Activated T-helper 1 cell treated with anti-CD3 and anti-CD28 coated beads, Interleukin-12 subunit alpha, Interleukin-12 subunit beta, Interleukin-2, Interleukin-4 antibody, amounts not matched to agents 30 ng/mL and 10 ng/mL and 1 ng/mL, durations not matched to agents 14 hours and 24 hours and 36 hours (primary cell): ENCODE measurements at places on chromosomes 4 and X. TPM values are rescaled to one million over a fixed set of nuclear protein-coding genes. Genes with fewer than 3 reads are reported as not detected.

DNA sequence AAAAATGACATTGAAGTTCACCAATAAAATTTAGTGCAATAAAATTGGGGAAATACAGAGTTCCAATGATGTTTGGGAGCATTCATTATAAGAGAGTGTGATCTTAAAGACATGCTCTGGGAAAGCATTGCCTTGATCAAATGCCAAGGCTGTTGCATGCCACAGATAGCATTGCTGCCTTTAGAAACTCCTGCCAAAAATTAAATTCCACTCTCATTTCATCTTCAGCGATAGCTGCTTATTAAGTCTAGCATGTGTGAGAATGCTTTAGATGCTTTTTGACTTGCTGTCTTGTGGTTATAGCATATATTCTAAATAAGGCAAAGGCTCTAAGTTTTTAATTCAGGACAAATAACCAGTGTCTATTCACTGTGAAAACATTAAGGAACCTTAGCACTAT lies 49.3 kb downstream of the NPNT start:
- H3K27ac ChIP-seq, result no peak overlapping the region
- peaks cover 3% of the 10 kb centered on the region for H3K27me3 ChIP-seq
- no peak overlapping the region for H3K4me3 ChIP-seq
- no peaks in the 10 kb centered on the region for H3K4me1 ChIP-seq

DNA sequence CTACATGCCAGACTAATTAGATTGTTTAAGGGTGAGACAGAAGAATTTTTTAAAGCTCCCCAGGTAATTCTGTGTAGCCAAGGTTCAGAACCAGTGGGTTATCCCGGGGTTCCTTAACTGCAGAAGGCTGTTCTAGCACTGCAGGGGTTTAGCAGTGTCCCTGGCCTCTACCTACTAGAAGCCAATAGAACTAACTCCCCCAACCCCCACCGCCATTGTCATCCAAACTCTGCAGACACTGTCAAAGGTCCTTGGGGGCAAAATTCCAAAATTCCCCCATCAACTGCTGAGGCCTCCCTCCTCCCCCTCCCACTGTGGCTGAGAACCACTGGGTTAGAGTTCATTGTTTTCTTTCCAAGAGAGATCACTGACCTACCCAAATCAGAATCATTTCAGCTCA lies 66.4 kb downstream of the MOSPD2 start:
- H3K4me3 ChIP-seq, result no peak overlapping the region
- H3K27me3 ChIP-seq, result peaks cover 4% of the 10 kb centered on the region
- DNase-seq, result no peak
- no peak overlapping the region for H3K27ac ChIP-seq

DNA sequence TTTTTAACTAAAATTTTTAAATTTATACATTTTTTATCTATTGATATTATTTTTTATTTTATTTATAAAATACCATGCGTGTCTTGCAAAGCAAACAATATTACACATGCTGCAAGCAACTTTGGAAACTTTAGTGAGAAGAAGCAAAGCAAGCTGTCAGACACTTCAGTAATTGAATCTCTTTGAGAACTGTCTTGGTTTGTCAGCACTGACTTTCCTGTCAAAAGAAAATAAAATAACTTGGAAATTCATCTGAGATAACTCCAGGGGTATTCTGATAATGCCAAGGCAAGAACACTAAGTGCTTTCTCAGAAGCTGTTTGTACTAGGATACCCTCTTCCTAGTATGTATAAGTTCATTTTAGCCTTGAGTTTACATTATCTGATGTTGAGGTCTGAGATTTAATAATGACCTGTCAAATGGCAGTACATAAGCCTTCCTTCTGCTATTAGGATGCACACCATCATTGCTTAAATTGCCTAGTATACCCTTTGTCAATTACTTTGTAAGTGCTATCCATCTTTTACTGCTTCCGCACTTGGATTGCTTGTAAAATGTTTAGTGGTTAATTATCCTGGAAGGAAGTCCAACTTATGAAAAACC lies 624.2 kb upstream of the AGA start:
- no peaks in the 10 kb centered on the region for H3K27me3 ChIP-seq
- no peak for DNase-seq
- H3K27ac ChIP-seq, result no peak overlapping the region
- H3K36me3 ChIP-seq, result no peaks in the 10 kb centered on the region

- no peak overlapping the region for H3K27ac ChIP-seq
- H3K27me3 ChIP-seq, result no peaks in the 10 kb centered on the region
- no peaks in the 10 kb centered on the region for H3K4me1 ChIP-seq
- no peak for DNase-seq
- H3K36me3 ChIP-seq, result no peaks in the 10 kb centered on the region
Observed at GRCh38 chr4:186844059-186844681, 120.5 kb upstream of the FAT1 start.

DNA sequence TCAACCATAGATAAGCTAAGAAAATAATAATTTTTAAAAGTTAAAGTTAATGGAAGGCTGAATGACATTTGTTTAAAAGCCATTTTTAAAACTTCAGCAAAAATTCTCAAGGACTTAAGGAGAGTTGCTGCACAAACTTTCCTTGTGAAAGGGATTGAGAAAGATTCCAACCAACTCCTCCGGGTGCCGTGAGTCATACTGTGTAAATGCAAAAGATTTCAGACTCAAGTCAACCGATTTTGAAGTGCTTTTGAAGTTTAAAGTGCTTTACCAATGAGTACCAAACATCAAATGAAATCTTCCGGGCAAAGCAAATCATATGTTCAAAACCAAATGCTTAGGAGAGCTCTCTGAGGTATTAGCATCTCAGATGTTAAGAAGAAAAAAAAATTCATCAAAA lies 31.4 kb downstream of the VCX2 start:
- H3K27me3 ChIP-seq, result no peaks in the 10 kb centered on the region
- H3K4me1 ChIP-seq, result no peaks in the 10 kb centered on the region
- H3K27ac ChIP-seq, result no peak overlapping the region
- H3K36me3 ChIP-seq, result no peaks in the 10 kb centered on the region
- no peak for DNase-seq

DNA sequence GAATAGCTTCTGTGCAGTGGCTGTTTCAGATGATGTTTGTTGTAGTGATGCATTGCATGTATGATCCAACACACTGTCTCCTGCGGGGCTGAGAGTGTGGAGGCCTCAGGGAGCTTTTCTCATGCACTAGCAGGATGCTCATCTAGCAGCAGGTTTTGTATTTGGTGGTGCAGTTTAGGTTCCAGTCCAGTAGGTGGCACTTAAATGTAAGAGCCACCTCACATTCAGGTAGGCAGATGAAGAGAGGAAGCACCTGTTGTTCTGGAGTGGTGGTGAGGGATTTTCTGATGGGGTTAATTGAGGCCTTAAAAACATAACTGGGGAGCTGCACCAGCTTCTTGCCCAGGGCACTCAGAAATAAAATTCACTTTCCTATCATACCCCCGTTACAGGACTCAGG lies 300.9 kb downstream of the SPIN4 start:
- H3K27ac ChIP-seq, result no peak overlapping the region
- H3K36me3 ChIP-seq, result no peaks in the 10 kb centered on the region
- DNase-seq, result no peak
- no peak overlapping the region for H3K4me3 ChIP-seq
- H3K27me3 ChIP-seq, result no peaks in the 10 kb centered on the region

GRCh38 chrX:666762-667720 lies 36.5 kb downstream of the SHOX start:
- H3K27ac ChIP-seq, result no peak overlapping the region
- H3K36me3 ChIP-seq, result no peaks in the 10 kb centered on the region
- no peaks in the 10 kb centered on the region for H3K27me3 ChIP-seq
- DNase-seq, result no peak

DNA sequence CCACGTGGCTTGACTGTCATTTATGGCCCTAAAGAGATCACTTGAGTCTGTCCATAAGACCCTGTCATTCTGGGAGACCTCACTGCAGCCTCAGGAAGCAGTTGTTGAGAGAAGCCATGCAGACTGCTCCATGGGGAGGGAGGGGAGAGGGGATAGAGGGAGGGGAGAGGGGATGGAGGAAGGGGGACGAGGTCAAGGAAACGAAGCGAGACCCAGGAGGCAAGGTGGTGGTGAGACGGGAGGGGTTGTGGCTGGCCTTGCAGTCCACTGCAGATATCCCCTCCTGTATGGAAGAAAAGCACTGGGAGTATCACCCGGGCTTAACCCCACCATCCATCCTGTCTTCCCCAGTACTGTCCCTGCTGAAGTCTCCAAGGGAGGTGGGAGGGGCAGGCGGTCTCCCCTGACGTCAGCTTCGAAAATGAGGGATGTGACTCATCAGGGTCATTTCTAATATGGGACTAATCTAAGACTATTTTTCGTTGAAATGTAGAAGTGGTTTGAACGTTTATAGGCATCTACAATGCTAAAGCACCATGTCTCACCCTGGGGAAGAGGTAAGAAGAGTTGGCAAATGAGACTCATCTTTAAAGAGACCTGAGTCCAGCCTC lies 5.6 kb downstream of the TMEM255A start:
- no peaks in the 10 kb centered on the region for H3K36me3 ChIP-seq
- peaks cover 30% of the 10 kb centered on the region for H3K27me3 ChIP-seq
- H3K27ac ChIP-seq, result no peak overlapping the region
- DNase-seq, result no peak

DNA sequence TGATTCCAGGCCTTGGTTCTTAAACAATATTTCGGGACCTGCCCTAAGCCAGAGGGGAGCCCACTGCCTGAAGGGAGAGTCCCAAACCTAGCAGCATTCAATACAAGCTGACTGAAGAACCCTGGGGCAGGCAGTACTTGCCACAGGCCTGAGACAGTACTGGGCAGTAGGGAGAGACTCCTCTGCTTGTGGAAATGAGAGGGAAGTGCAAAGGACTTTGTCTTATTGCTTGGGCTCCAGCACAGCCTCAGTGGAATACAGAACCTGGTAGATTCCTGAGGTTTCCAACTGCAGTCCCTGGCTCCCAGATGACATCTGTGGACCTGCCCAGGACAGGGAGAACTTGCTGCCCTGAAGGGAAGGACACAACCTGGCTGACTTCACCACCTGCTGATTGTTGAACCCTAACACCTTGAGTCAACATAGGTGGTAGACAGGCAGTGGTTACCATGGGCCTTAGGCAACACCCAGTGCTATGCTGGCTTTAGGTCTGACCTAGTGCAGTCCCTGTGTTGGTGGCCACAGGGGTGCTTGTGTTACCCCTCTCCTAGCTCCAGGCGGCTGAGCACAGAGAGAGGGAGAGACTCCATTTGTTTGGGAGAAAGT lies 20.3 kb upstream of the ABCG2 start:
- no peak overlapping the region for H3K27ac ChIP-seq
- peaks cover 3% of the 10 kb centered on the region for H3K27me3 ChIP-seq
- no peak for DNase-seq
- no peak overlapping the region for H3K4me3 ChIP-seq
- peaks cover 13% of the 10 kb centered on the region for H3K4me1 ChIP-seq

DNA sequence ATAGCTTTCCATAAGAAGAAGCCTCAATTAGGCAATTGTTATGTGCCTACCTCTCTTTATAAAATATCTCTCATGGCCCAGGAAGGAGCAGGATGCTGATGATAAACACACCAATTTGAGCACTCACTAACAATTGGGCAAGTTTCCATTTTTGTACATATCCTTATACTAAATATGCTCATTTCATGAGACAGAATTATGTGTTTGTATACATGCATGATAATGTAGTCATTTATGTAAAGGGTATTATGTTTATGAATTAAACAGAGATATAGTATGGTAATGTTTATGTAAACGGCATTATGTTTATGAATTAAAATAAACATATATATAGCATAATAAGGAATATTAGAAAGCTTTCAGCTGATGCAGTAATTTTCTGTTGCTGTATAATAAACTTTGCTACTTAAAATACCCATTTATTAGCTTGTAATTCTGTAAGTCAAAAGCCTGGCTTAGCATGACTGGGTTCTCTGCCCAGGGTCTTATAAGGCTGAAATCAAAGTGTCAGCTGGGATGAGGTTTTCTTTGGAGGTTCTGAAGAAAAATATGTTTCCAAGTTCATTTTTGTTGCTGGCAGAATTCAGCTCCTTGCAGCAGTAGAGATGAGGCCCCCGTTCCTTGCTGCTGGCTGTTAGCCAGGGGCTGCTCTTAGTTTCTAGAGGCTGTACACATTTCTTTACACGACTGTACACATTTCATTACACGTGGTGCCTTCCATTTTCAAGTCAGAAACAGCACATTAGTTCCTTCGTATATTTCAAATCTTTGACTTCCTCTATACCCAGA lies 89.0 kb downstream of the GLRA2 start:
- H3K27me3 ChIP-seq, result no peaks in the 10 kb centered on the region
- H3K4me1 ChIP-seq, result no peaks in the 10 kb centered on the region
- no peaks in the 10 kb centered on the region for H3K36me3 ChIP-seq
- no peak for DNase-seq

GRCh38 chr4:144650311-144651005 lies 4.5 kb downstream of the HHIP start:
- no peak overlapping the region for H3K27ac ChIP-seq
- H3K27me3 ChIP-seq, result peaks cover 35% of the 10 kb centered on the region
- peaks cover 23% of the 10 kb centered on the region for H3K4me1 ChIP-seq
- DNase-seq, result no peak

- no peaks in the 10 kb centered on the region for H3K27me3 ChIP-seq
- H3K4me3 ChIP-seq, result no peak overlapping the region
- peaks cover 1% of the 10 kb centered on the region for H3K36me3 ChIP-seq
- DNase-seq, result no peak
- H3K4me1 ChIP-seq, result no peaks in the 10 kb centered on the region
- no peak overlapping the region for H3K27ac ChIP-seq
Observed at GRCh38 chrX:54597728-54598127, 67.7 kb downstream of the GNL3L start.

DNA sequence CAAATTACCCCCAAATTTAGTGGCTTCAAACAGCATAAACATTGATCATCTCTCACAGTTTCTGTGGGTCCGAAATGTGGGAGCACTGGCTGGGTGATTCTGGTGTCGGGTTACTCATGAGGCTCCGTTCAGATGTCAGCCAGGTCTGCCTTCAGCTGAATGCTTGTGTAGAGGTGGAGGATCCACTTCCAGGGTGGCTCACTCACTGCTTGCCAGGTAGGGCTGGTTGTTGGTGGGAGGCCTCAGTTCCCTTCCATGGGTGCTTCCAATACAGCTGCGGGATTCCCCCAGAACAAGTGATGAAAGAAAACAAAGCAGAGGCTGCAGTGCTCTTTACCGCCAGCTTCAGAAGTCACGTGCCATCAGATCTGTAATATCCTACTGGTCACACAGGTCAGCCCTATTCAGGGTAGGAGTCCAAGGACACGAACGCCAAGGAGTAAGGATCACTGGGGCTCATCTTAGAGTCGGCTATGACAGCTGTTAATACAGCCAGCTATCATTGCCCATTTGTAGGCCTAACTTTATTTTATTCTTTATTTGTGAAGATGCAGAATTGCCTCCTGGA lies 1.1 kb upstream of the SMIM43 start:
- H3K27me3 ChIP-seq, result peaks cover 51% of the 10 kb centered on the region
- no peak for DNase-seq
- H3K36me3 ChIP-seq, result no peaks in the 10 kb centered on the region
- no peak overlapping the region for H3K27ac ChIP-seq
- no peak overlapping the region for H3K4me3 ChIP-seq
- H3K4me1 ChIP-seq, result peaks cover 6% of the 10 kb centered on the region

- H3K27me3 ChIP-seq, result no peaks in the 10 kb centered on the region
- H3K36me3 ChIP-seq, result no peaks in the 10 kb centered on the region
- H3K4me3 ChIP-seq, result no peak overlapping the region
- no peak for DNase-seq
- H3K4me1 ChIP-seq, result no peaks in the 10 kb centered on the region
Observed at GRCh38 chrX:2989565-2989964, 16.8 kb upstream of the ARSH start.

The ADGRG2 gene
- not detected in 2 replicates for total RNA-seq

The FAM53A gene
- 2.5 and 5.5 TPM in 2 replicates for total RNA-seq

The SPARCL1 gene
- total RNA-seq, result not detected in 2 replicates
